ENCODE measurements at places on chromosomes 4 and X.

- DNase-seq, result no peak
These were observed 15.2 kb upstream of the ALB start for GRCh38 chr4:73388887-73389286.

DNA sequence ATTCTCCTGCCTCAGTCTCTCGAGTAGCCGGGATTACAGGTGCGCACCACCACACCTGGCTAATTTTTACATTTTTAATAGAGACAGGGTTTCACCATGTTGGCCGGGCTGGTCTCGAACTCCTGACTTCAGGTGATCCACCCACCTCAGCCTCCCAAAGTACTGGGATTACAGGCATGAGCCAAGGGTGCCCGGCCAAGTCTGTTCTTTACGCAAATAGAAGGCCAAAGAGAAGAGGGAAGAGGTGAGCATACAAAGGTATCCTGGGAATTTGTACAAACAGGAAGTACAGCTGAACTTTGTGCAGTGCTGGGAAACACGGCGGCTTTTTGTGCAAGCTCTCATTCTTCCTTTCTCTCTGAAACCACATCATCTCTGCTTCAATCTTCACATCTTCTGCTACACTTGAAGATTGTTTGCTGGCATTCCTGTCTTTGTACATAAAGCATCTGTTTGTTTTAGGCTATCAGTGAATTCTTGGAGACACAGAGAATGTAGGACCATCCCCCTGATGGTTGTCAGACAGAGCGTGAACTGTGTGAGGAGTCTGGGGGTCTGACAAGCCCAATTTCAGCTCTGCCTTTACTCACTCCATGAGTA, 71.9 kb upstream of the PRSS48 start:
- DNase-seq, result no peak

DNA sequence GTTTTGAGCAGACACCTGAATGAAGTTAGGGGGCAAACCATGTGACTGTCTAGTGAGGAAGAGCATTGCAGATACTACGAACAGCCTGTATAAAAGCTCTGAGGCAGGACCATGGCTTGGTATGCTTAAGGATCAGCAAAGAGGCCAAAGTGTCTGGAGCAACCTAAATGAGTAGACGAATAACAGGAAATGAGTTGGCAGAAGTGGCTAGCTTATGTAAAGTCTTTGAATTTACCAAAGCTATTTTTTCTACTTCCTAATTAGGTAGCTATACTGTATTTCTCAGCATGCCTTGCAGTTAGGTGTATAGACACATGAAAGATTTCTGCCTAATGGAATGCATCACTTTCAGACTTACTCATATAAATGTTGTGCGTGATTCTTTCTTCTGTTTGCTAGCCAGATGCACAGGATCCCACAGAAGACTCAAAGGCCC, 9.3 kb upstream of the GPRIN3 start:
- DNase-seq, result peak; percentile 23

GRCh38 chrX:23789386-23790154, 6.6 kb downstream of the SAT1 start:
- no peak for DNase-seq

DNA sequence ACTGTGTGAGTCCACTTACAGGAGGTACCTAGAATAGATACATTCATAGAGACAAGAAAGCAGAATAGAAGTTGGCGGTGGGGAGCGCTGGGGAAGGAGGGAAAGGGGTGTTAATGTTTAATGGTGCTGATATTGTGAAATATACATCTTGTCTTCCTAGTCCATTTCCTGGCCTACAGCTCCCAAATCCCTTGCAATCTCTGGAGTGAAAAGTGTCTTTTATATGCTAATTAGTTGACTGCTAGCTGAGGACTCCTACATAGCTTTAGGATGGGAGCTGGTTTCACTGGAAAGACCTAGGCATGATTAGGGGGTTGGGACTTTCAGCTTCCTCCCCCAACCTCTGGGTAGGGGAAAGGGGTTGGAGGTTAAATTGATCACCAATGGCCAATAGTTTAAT, 36.0 kb downstream of the FUNDC1 start:
- no peak for DNase-seq

All from kidney epithelial cell (primary cell).